ENCODE measurements at places on chromosomes 2 and 18.

GRCh38 chr18:37634516-37634915, 68.9 kb upstream of the CELF4 start:
- DNase-seq, result no peak

DNA sequence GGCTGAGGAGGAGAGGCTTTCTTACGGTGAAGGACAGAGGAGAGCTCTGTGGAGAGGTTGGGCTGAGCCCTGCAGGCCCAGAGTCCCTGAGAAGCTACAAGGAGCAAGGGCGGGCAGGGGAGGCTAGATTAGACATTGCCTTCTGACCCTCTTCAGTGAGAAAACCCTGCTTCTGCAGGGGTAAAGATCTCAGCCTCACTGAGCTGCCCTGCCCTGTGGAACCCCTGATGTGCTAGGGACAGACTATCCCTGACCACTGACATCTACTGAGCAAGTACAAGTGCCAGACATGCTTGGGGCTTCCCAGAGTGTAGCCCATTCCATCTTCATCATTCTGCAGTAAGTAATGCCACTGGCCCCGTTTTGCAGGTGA, 111.5 kb downstream of the CYP26B1 start:
- no peak for DNase-seq

DNA sequence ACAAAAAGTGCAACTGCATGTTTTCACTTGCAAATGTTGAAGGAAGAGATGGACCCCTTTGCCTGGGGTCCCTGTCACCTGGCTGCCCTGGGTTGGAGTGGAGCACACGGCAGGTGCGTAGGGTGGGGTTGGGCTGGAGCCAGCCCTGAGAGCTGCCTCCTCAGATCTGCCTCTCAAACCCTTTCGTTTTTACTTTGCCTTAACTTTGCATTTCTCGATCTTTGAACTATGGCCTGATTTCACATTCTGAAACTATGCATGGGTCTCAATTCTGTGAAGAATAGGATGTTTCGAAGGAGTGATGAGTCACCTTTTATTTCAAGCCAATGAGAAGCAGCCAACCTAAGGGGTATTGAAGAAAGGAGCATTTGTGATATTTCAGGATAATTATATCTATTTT, 132.8 kb downstream of the ACOXL start:
- no peak for DNase-seq

GRCh38 chr18:61854578-61855448, 38.0 kb downstream of the RNF152 start:
- DNase-seq, result no peak

GRCh38 chr2:63696496-63696895, 107.7 kb downstream of the MDH1 start:
- DNase-seq, result no peak

- DNase-seq, result no peak
Observed at GRCh38 chr2:237430861-237431260, 16.9 kb upstream of the COL6A3 start.
